ENCODE measurements at places on chromosomes 5 and 9.

- no peak for DNase-seq
These were observed 197.1 kb downstream of the MEF2C start for GRCh38 chr5:88685591-88686541.

- peak; percentile 67 for DNase-seq
These were observed 351.1 kb upstream of the RIOK2 start for GRCh38 chr5:97534166-97534565.

DNA sequence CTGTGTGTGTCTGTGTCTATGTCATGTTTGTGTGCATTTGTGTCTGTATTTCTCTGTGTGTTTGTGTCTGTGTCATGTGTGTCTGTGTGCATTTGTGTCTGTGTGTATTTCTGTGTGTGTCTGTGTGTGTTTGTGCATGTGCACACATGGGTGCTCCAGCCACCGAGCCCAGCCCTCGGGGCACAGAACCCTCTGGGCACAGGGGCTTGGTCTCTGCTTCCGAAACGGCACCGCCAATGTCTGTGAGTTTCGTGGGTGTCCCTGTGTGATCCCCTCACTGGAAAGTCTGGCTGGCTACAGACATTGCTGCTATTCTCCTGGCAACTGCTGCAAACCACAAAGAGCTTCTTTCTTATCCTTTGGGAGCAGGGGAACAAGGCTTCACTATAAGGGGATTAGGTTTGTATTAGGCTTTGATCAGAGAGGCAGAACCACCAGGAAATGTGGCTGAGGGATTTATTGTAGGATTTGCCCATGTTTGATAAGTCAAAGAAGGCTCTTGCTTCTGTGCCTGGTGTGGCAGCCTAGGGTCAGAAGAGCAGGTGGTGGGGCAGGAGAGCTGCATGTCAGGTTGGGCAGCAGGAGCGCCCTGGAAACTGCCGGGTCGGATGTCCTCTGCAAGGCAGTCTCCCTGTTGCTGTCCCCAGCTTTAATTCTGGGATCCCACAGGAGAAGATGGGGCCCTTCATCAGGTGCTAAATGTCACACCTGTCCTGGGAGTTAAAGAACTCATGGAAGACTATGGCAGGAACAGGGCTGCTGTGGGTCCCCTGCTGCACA lies 39.6 kb upstream of the FCN1 start:
- no peak for DNase-seq

DNA sequence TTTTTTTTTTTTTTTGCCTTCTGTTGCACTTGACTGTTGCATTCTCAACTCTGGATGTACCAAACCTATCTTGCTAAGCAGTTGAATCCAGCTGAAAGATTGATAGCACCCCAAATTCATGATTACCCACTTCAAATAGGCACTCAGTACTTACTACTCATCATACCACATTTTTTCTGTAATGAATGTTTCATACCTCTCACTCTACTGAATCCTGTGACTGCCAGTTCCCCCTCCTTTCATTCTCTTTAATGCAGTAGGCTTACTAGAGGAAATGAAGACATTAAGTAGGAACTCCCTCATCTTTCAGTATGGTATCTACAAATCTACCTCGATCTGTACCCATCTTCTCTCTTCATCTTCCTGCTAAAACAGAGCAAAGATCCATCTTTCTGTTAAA lies 6.8 kb downstream of the INVS start:
- DNase-seq: no peak

DNA sequence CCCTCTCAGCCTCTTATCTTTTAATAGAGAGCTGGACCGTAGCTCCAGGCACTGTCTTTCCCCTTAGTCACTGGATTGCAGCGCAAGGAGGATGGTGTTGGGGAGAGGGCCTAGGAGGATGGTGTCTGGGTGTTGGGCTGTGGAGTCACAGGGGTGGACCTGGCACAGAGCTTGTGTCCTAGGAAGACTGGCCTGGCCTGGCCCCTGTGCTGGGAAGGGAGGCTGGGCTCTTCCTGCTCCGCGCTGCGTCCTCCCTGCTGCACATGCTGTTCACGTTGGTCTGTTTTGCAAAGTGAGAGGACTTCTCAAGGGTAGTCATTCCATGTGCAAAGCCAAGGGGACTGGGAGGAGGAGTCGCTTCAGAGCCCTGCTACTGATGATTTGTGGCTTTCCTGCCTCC lies 123.9 kb downstream of the EHMT1 start:
- no peak for DNase-seq

Measured in GM04503 (cell line).